ENCODE measurements at places on chromosomes 7 and 10.

- DNase-seq, result no peak
These were observed 27.5 kb downstream of the PDGFA start for GRCh38 chr7:491958-492713.

GRCh38 chr7:66937940-66938339, 16.9 kb downstream of the TMEM248 start:
- DNase-seq, result no peak

DNA sequence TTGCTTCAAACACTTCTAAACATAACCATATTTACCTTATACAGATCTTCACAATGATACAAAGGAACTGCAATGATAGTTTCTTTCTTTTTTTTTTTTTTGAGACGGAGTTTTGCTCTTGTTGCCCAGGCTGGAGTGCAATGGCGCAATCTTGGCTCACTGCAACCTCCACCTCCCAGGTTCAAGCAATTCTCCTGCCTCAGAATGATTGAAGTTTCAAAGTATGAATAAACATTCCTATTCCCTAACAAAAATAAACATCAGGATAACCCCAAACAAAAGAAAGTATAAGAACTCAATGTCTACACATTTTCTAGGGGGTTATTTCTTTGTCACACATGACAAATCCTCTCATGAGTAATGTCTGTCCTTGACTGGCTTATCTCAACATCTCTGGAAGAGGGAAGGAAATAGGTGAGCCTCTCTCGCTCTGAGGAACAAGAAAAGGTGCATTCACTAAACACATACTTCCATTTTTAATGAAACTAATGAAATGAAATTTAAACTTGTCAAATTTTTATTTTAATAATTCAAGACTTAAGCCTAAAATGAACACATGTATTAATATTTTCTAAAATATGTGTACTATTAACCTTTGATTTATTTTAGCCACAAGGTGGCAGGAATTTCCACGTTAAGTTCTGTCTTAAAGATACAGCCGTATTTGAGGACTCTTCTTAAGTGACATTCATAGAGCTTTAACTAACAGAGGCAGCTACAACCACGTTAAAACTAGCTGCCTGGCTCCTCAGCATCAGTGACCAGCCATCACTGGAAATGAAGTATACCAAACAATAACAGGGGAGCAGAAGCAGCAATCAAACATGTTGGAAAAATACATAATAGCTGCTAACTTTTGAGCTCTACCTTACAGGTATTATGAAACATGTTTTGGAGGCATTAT, 58.3 kb downstream of the MALSU1 start:
- DNase-seq, result no peak

DNA sequence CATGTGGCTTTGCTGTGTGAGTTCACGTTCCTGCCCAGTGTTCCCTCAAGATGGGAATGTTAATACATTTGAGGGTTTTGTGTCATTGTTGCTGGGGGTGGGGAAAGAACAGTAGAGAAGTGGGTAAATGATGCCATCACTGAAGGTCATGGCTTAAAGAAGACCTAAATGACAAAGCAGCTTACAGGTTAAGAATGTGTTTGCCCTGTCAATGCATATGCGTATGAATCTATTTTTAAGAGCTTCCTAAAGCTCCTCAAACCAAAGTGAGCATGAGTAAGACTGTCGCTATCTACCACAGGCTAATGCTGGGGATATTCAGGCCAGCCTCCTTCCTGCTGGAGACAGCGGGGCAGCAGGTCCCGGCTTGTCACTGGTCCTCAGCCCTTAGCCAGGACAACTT, 162.9 kb downstream of the CREB5 start:
- no peak for DNase-seq

- DNase-seq, result no peak
These were observed 105.5 kb downstream of the POLL start for GRCh38 chr10:101482568-101482967.

GRCh38 chr7:78083476-78084120, 285.0 kb downstream of the PHTF2 start:
- no peak for DNase-seq

DNA sequence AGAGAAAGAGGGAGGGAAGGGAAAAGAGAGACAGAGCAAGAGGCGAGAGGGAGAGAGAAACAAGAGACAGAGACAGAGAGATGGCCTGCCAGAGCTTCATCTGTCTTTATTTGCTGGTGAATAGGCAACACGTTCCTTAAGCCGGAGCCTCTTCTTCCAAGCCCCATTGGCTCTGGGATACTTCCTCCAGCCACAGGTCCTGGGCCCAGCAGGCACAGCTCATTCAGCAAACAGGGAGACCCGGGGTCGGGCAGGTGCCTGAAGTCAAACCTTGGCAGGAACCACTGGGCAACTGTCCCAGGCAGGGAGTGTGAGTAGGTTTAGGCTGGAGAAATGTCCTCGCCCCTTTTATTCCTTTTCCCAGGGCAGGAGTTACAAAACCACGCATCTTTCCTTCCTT, 68.2 kb downstream of the MYL10 start:
- DNase-seq, result no peak

DNA sequence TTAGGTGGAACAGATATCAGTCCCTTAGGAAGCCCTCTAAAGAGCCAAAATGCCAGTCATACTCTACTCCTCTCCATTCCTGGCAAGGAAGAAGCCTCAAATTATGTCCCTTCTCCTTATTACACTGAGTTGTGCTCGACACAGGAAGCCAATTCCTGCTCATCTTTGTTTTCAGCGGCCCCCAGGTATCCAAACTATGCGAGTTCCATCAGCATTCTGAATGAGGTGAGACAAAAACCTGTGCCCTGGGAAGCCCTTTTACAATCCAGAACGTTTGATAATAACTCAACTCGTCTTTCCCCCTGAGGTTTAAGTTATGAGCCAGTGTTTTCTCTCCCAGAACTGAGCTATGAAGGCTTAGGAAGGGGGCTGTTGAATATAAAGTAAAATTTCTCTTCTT, 580.5 kb downstream of the NXPH1 start:
- no peak for DNase-seq

- DNase-seq, result no peak
These were observed 510.1 kb downstream of the ARL4A start for GRCh38 chr7:13197501-13197900.

GRCh38 chr10:58282615-58283014, 13.7 kb downstream of the CISD1 start:
- no peak for DNase-seq

- peak; percentile 86 for DNase-seq
These were observed 262.2 kb downstream of the CCSER2 start for GRCh38 chr10:84590327-84591193.

GRCh38 chr7:70589010-70589409, 542.9 kb upstream of the GALNT17 start:
- DNase-seq, result peak; percentile 55

GRCh38 chr7:139889186-139889871, 60.3 kb downstream of the TBXAS1 start:
- no peak for DNase-seq

- no peak for DNase-seq
These were observed 102.7 kb downstream of the CUBN start for GRCh38 chr10:17026686-17027485.

DNA sequence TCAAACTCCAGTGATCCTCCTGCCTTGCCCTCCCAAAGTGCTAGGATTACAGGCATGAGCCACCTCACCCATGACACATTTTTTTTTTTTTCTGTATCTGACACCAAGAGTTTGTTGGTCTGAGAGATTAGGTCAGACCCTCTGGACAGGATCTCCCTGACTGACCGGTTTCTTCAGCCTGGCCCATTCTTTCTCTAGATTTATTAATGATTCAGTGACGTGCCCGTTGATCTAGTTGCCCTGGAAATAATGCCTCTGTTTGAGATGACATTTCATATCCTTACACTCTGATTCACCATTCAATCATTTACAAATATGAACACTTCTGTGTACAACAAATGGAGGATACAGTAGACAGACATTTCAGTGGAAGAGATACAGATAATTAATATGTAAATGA, 1.4 kb upstream of the ZNF212 start:
- no peak for DNase-seq

DNA sequence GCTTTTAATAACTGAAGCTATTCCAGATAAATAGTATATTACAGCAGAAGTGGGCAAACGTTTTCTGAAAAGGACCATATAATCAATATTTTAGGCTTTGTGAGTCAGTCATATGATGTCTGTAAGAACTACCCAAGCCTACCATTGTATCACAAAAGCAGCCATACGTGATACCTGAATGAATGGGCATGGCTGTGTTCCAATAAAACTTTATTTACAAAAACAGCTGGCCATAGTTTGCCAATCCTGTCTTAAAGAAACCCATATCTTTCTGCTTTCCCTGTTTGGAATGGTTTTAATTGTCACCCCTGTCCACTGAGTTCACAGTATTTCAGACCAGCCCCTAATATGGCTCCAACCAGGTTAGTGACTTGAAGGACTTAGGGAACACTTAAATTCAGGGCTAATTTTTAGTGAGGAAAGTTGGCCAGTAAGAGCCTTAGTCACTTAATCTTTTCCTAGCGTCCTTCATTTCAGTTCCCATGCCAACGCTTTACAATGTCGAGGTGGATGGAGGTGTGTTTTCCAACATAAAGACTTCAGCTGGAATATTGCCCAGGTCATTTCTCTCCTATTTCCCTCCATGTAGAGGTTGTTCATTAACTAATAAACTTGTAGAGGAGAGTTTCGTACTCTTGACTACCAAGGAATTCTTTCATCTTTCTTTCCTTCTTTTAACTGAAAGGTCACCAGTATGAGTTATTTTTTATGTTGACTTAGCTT, 184.5 kb downstream of the TRIL start:
- DNase-seq, result no peak

DNA sequence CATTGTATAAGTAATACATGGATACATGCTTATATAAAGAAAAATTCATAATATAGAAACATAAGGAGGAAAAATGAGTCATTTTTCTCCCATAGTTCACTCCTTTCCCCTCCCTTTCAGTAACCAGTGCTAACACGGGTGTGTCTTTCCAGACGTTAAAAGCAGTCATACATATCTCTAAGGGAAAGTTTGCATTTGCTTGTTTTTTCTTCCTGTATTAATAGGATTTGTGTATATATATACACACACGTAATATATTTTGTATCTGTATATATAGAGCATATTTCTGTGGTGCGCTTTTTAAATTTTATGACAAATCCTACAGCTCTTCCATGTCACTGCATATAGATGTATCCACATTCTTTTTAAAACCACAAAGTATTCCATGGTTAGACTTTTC, 78.8 kb downstream of the RALA start:
- no peak for DNase-seq

- DNase-seq, result no peak
These were observed 58.0 kb upstream of the EBF3 start for GRCh38 chr10:130022086-130022485.

- DNase-seq, result no peak
These were observed 4.9 kb downstream of the RADIL start for GRCh38 chr7:4878336-4879335.

DNA sequence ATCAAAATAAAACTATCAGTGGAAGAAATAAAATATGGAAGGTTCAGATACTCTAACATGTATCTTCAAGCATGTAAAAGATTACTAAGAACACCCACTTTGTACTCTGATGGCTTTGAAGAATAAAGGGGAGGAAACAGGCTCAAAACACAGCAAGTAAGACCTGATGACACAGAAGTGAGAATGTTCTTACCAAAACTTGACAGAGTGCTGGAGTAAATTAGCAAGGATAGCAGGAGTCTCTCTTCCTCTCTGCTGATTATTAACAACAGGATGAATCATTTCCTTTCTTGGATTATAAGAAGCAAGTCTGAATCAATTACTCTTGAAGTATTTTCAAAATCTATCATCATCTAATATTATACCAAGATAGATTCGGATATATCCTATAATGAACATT, 47.5 kb downstream of the GLI3 start:
- no peak for DNase-seq

GRCh38 chr10:116171505-116171904, 101.5 kb downstream of the GFRA1 start:
- DNase-seq, result no peak
